ENCODE measurements at places on chromosomes 4 and X. TPM values are rescaled to one million over a fixed set of nuclear protein-coding genes. Genes with fewer than 3 reads are reported as not detected.

Gene SHROOM3
- total RNA-seq = 7.9 TPM

Gene RPS3A
- 1,578 TPM for total RNA-seq

Gene ARSJ
- 4.6 TPM for total RNA-seq

Gene MFAP3L
- total RNA-seq = 4.5 TPM

Gene FAM200B
- total RNA-seq = 38.8 TPM

Gene MAGEA2B
- not detected for total RNA-seq

Gene NAP1L3
- 0.27 TPM for total RNA-seq

Gene LNX1
- not detected for total RNA-seq

Gene ANXA10
- total RNA-seq = 4.1 TPM

Measured in A549 treated with CORT108297 at 1 μM for 4 hours (cell line).